Liver (tissue), 10 donors: ENCODE measurements at places on chromosomes 11 and 22. TPM values are rescaled to one million over a fixed set of nuclear protein-coding genes. Genes with fewer than 3 reads are reported as not detected.

Gene LIMK2
- 39.2 TPM for total RNA-seq

Gene SRSF8
- total RNA-seq: 17.6 TPM

Gene C11orf87
- total RNA-seq: not detected

Gene SCUBE2
- 1.4 TPM for total RNA-seq

Gene OSBP
- total RNA-seq: 92.5 TPM

Gene PATE4
- total RNA-seq: not detected

GRCh38 chr11:24588081-24588480 is 91.2 kb downstream of the LUZP2 start:
- H3K4me1 ChIP-seq: no peaks in the 10 kb centered on the region
- DNase-seq: no peak
- no peaks in the 10 kb centered on the region for H3K36me3 ChIP-seq
- no peaks in the 10 kb centered on the region for H3K27me3 ChIP-seq

DNA sequence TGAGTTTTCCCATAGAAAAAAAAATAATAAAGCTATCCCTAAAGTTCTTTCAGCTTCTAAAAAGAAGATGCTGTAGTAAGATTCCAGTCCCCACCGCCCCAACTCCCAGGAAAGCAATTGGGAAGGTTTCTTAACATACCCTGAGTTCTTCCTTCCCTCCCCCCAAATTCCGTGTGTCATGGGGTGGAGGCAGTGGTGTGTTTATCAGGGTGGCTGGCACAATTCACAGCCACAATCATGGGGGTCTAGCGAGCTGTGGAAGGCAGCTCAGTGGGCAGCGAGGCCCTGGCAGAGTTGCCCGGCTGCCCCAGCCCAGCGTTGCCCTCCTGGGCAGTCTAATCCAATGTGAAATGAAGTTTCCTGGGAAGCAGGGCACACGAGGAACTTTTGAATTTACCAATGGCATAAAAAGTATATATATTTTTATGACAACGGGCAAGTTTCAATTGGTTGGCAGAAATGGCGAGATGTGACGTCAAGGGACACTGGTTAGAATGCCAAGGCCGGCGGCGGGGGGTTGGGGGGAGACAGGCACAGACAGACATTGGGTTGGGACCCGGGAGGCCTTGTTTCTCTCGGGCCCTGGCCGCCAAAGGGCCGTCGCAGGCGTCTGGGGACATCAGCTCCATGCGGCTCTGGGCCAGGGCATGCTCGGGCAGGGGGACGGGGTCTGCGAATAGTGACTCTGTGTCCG is 80.7 kb upstream of the PPARA start:
- peak overlapping the region; percentile 100 for H3K27ac ChIP-seq
- H3K4me1 ChIP-seq: peaks cover 2% of the 10 kb centered on the region
- H3K36me3 ChIP-seq: no peaks in the 10 kb centered on the region
- no peak for DNase-seq
- no peaks in the 10 kb centered on the region for H3K27me3 ChIP-seq

DNA sequence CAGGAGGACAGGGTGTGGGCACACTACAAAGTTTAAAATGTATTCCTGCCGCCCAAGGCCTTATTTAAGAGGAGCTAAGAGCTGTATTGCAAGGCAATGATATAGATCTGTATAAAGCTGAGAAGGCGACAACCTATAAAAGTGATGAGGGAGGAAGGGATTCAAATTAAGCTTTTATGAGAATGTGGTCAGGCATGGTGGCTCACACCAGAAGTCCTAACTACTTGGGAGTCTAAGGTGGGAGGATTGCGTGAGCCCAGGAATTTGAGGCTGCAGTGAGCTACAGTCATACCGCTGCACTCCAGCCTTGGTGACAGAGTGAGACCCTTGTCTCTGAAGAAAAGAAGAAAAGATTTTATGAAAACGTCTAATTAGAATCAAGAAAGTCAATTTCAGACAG is 9.7 kb upstream of the GLB1L3 start:
- H3K36me3 ChIP-seq: peaks cover 2% of the 10 kb centered on the region
- H3K27me3 ChIP-seq: no peaks in the 10 kb centered on the region
- H3K4me3 ChIP-seq: no peak overlapping the region
- H3K27ac ChIP-seq: no peak overlapping the region
- no peak for DNase-seq
- no peaks in the 10 kb centered on the region for H3K4me1 ChIP-seq

- no peak for DNase-seq
- no peaks in the 10 kb centered on the region for H3K4me1 ChIP-seq
- H3K27ac ChIP-seq: no peak overlapping the region
- H3K36me3 ChIP-seq: no peaks in the 10 kb centered on the region
- no peaks in the 10 kb centered on the region for H3K27me3 ChIP-seq
These were observed 725.2 kb downstream of the DLG2 start for GRCh38 chr11:84901991-84902390.

- no peaks in the 10 kb centered on the region for H3K36me3 ChIP-seq
- H3K27me3 ChIP-seq: no peaks in the 10 kb centered on the region
- peaks cover 8% of the 10 kb centered on the region for H3K4me1 ChIP-seq
- H3K27ac ChIP-seq: no peak overlapping the region
- H3K4me3 ChIP-seq: no peak overlapping the region
- no peak for DNase-seq
These were observed 3.4 kb downstream of the OVOL1 start for GRCh38 chr11:65790104-65790901.

- no peaks in the 10 kb centered on the region for H3K27me3 ChIP-seq
- H3K4me1 ChIP-seq: peaks cover 4% of the 10 kb centered on the region
- no peak overlapping the region for H3K27ac ChIP-seq
These were observed 41.9 kb upstream of the PPP2R1B start for GRCh38 chr11:111808063-111808588.

DNA sequence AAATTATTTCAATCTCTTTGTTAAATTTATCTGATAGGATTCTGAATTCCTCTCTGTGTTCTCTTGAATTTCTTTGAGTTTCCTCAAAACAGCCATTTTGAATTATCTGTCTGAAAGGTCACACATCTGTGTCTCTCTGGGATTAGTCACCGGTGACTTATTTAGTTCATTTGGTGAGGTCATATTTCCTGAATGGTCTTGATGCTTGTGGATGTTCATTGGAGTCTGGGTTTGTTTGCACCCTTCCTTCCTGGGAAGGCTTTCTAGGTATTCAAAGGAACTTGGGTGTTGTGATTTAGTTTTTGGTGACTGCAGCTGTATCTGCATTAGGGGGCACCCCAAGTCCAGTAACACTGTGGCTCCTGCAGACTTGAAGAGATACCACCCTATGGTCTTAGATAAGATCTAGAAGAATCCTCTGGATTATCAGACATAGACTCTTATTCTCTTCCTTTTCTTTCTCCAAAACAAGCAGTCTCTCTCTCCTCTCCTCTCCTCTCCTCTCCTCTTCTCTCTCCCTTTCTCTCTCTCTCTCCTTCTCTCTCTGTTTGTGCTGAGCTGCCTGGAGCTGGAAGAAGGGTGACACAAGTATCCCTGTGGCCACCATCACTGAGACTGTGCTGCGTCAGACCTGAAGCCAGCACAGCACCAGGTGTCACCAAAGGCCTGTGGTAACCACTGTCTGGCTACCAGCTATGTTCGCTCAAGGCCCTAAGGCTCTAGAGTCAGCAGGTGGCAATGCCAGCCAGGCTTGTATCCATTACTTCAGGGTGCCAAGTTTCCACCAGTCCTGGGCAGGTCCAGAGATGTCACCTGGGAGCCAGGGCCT is 3.3 kb upstream of the HEPN1 start:
- no peak overlapping the region for H3K27ac ChIP-seq
- DNase-seq: no peak
- H3K4me3 ChIP-seq: no peak overlapping the region
- H3K27me3 ChIP-seq: no peaks in the 10 kb centered on the region
- H3K4me1 ChIP-seq: peaks cover 18% of the 10 kb centered on the region

- no peaks in the 10 kb centered on the region for H3K27me3 ChIP-seq
- no peak for DNase-seq
- H3K36me3 ChIP-seq: peaks cover 6% of the 10 kb centered on the region
- no peak overlapping the region for H3K27ac ChIP-seq
- no peak overlapping the region for H3K4me3 ChIP-seq
- H3K4me1 ChIP-seq: peaks cover 20% of the 10 kb centered on the region
These were observed 32.7 kb upstream of the TXNRD2 start for GRCh38 chr22:19974268-19974861.

GRCh38 chr11:117437041-117437790 is 109.6 kb downstream of the CEP164 start:
- H3K27ac ChIP-seq: no peak overlapping the region
- no peaks in the 10 kb centered on the region for H3K4me1 ChIP-seq
- no peak for DNase-seq
- no peak overlapping the region for H3K4me3 ChIP-seq
- no peaks in the 10 kb centered on the region for H3K36me3 ChIP-seq

GRCh38 chr22:30605449-30606110 is 1.4 kb upstream of the TCN2 start:
- no peaks in the 10 kb centered on the region for H3K27me3 ChIP-seq
- no peak overlapping the region for H3K27ac ChIP-seq
- peaks cover 3% of the 10 kb centered on the region for H3K4me1 ChIP-seq
- peak; percentile 70 for DNase-seq
- no peak overlapping the region for H3K4me3 ChIP-seq
- H3K36me3 ChIP-seq: no peaks in the 10 kb centered on the region

GRCh38 chr11:64109332-64109731 is 56.6 kb downstream of the MACROD1 start:
- no peaks in the 10 kb centered on the region for H3K27me3 ChIP-seq
- no peaks in the 10 kb centered on the region for H3K4me1 ChIP-seq
- no peaks in the 10 kb centered on the region for H3K36me3 ChIP-seq
- DNase-seq: no peak
- no peak overlapping the region for H3K4me3 ChIP-seq
